8988T (cell line): ENCODE measurements at places on chromosomes 12 and 14.

DNA sequence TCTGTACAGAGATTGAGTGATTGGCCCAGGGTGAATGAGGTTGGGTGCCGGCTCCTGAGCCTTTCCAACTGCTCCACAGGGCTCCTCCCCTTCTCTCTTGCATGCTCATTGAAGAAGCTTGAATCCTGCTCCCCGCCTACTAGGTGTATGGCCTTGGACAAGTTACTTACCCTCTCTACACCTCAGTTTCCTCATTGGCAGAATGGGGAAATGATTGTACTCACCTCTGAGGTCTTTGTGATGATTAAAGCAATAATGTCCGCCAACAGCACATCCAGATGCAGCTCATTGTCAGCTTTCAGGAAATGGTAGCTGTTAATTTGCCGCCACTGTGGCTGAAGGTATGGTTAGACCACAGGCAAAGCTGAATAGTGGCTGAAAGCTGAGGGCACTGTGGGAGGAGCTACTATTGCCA lies 174.1 kb downstream of the CRADD start:
- no peak for DNase-seq

- no peak for DNase-seq
Measured at GRCh38 chr12:114448618-114448933, 42.6 kb upstream of the TBX5 start.

GRCh38 chr12:116040402-116040801 lies 237.1 kb downstream of the MED13L start:
- no peak for DNase-seq

- DNase-seq = no peak
Measured at GRCh38 chr12:86663173-86663572, 407.0 kb upstream of the MGAT4C start.

DNA sequence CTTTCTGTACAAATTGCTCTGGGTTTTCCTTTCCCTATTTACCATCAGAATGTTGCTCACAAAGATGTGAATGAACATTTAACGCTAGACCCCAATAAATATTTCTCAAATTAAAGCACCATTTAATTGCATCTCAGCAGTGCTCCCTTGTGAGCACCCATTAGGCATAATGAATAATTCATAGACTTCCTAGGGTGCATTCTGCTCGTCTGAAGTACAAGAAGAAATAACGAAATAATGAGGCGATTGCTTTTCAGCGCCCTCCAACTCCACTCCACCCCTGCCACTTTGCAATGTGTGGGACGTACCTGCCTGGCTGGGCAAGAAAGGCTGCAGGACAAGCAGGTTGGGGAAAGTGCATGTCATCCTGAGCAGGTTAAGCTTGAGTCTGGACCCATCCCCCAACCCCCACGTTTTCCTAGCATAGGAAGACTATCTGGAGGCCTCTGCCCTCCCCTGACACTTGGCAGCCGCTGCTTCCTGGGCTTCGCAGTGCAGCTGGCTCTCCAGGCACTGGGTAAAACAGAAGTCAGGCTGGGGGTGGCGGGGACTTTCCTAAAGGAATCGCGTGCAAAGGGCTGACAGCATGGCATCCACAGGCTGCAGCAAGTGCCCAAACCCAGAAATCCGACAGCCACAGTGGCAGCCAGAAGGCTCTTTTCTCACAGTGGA lies 253.7 kb downstream of the DUSP6 start:
- no peak for DNase-seq

DNA sequence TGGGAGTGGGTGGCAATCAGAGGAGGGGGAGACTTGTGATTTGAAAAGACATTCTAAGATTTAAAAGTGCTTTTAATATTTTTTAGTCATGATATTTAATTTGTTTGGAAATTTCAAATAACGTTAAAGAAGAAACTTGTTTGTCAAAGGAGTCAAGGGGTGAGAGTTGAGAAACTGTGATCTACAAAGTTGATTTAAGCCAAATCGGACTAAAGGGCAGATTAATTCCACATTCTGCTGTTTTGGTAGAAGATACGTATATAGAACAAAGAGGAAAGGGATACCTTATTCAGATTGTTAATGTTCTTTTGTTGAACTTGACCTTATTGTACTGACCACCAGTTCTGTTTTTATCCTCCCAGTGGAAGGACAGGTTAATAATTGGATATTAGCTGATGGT lies 6.7 kb downstream of the EIF4B start:
- DNase-seq = no peak

GRCh38 chr12:10088031-10088430 lies 10.8 kb downstream of the CLEC1A start:
- DNase-seq = no peak

GRCh38 chr12:28500373-28501024 lies 310.2 kb downstream of the CCDC91 start:
- DNase-seq = no peak

- no peak for DNase-seq
Measured at GRCh38 chr12:69189378-69189978, 49.9 kb upstream of the CPSF6 start.

DNA sequence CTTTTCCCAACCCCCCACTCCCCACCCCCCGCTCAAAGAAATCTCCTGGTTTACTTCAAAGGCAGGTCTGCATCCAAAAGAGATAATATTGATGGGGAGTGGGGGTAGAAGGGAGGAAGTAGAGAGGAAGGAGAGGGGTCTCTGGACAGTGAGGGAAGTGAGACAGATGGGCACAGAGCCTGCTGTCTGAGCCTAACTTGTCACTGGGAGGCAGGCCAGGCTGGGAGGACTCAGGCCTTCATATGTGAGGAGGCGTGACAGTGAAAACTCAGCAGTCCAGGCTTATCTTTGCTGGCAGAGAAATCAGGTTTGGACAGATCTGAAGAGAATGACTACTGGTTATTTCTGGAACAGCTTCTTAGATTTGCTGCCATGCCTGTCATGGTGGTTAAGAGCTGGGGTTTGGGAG lies 192.3 kb downstream of the NUAK1 start:
- no peak for DNase-seq

DNA sequence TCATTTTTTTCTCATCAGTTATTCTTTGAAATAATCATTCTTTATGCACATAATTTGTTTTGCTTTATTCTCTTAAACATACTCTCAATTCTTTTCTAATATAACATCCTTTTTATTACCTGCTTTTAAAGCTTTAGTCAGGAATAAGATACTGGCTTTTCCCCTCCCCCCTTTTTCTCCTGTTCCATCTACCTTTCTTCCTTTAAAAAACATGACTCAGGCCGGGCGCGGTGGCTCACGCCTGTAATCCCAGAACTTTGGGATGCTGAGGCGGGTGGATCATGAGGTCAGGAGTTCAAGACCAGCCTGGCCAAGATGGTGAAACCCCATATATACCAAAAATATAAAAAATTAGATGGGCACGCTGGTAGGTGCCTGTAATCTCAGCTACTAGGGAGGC lies 25.4 kb downstream of the HIF1A start:
- DNase-seq = no peak

- DNase-seq = no peak
Measured at GRCh38 chr12:32010631-32011336, 51.6 kb downstream of the RESF1 start.

GRCh38 chr14:68164711-68165113 lies 345.1 kb downstream of the RAD51B start:
- no peak for DNase-seq

DNA sequence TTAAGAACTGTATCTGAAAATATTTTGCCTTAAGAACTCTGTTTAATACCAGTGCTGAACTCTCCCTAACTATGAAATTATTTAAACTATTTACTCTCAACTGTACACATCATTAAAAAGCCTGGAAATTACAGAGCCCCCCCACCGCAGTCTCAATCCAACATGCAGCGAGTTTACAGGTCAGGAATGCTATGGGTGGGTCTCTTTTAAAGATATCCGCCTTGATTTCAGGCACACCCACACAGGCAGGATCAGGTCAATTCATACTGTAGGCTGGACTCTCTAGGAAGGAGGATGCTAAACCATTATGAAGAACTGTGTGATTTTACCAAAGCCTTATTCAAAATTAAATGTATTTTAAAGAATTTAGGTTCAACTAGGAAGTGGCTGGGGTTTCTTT lies 16.5 kb downstream of the SPTLC2 start:
- DNase-seq = no peak

DNA sequence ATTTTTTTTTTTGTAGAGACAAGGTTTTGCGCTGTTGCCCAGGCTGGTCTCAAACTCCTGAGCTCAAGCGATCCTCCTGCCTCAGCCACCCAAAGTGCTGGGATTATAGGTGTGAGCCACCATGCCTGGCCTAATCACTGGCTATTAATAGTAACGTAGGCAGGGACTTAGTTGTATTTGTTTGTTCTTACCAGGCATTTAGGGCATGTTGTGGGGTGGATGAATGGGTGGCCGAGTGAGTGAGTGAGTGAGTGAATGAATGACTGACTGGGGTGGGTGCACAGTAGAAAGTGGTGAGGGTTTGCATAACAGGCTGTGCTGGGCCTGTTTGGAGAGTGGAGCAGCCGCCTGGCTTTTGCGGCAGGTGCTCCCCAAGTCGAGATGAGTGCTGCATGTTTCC lies 87.0 kb downstream of the FOXN4 start:
- no peak for DNase-seq

- no peak for DNase-seq
Measured at GRCh38 chr12:33296529-33296928, 143.1 kb downstream of the SYT10 start.

GRCh38 chr12:90235642-90236041 lies 527.0 kb upstream of the ATP2B1 start:
- no peak for DNase-seq

DNA sequence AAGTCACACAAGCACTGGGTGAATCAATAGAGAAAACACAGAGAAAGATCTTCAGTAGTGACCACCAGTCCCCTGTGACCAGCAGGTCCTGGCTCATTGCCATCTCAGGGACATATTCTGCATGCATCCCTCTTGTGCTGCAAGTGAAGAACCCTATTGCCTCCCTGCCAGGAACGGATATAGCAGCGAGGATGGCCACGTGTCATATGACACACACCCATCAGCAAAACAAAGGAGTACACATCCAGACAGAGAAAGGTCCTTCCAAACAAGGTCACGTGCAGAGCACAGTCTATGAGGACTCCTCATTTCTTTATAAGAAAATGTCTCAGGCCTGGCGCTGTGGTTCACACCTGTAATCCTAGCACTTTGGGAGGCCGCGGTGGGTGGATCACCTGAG lies 638.4 kb downstream of the FLRT2 start:
- DNase-seq = no peak

GRCh38 chr14:87285506-87285905 lies 707.5 kb downstream of the GALC start:
- DNase-seq = no peak

- no peak for DNase-seq
Measured at GRCh38 chr14:104938960-104939359, 14.3 kb downstream of the PLD4 start.

DNA sequence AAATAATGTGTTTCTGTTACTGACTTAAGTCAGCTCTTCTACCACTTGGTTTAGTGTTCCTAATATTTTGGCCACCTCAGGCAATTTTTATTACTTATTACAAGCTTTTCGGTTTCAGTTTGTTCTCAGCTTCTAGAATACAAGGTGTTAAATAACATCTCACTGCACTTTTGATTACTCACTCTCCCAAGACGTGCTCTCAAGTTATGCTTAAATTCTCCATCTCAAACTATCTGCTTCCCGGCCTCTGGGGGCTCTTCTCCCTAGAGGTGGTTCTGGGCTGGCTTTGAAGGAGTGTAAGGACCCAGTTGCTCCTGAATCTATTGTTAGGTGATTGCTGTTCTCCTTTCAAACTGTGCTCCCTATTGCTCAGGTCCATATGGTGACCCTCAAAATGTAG lies 193.9 kb upstream of the DDHD1 start:
- no peak for DNase-seq

DNA sequence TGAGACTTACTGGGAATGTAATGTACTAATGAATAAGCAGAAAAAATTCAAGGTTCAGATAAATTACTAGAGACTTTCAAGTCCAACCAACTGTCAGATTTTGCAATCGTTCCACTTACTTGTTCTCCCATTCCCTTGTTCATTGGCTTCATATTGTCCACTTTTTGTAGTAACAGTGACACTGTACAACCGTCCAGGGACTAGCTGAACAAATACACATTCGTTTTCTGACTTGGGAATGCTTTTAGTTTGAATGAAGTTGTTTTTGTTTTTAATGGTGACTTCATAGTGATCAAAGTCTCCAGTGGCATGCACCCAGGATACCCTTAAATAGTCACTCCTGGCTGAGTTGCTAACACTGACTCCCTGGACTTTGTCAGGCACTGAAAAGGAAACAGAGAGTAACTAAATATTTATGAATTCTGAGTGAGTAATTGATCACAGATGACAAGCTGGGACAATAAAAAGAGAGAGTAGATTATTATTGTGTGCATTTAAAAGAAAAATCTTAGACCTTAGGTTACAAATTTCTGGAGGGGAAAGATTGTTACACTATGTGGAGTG lies 65.4 kb downstream of the PTPRB start:
- no peak for DNase-seq

DNA sequence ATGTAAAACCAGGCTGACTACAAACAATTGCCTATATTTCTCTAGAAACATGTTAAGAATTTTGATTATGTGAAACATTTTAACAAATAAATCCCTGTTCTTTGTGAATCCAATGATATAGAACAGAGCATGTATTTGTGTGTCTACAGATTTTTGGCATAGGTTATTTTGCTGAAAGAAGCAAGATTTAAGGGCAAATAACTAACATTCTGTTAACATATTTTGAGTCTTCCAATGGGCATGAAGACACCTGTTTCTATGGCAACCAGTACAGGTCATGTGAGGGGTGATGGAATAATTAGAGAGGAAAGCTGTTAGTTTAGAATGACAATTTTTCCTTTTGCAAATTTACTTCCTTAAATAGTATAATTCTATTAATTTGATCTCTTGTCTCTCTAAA lies 8.8 kb downstream of the ART4 start:
- no peak for DNase-seq

- DNase-seq = no peak
Measured at GRCh38 chr14:100434911-100435438, 111.8 kb downstream of the SLC25A47 start.

DNA sequence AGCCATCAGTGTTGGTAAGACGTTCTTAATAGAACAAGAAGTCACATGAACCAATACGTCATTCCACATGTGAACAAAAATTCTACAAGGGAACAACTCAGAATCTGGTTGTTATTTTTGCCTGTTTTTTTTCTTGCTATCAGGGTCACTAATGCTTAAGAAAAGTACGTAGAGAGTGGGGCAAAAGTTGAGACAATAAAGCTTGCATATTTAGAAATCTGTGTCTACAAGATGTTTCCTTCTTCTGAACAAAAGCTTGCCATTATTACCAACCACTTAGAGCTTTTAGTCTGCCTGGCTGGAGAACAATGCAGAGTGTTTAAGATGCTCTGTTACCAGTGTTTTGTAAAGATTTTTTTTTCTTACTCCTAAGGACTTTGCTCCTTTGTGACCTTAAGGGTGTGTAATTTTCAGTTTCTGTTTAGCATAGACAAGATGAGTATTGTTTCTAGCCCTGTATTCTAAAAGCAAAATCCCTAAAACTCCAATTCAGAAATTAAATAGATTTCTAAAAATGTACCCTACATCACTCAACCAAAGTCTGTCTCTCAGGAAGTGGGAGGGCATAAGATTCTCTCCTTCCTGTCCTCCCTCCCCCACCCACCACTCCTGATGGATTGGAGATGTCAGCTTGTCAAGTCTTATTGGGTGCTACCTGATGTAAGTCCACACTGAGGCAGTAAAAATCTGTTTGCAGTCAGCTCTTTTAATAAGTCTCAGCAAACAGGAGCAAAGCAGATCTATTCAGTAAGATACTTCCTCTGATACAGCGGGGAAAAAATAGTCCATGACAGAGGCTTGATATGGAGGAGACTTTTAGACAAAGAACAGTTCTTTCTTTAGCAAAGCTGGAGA lies 267.6 kb downstream of the GRIN2B start:
- no peak for DNase-seq
